Kidney tubule cell (primary cell): ENCODE measurements at places on chromosomes 6 and 20.

DNA sequence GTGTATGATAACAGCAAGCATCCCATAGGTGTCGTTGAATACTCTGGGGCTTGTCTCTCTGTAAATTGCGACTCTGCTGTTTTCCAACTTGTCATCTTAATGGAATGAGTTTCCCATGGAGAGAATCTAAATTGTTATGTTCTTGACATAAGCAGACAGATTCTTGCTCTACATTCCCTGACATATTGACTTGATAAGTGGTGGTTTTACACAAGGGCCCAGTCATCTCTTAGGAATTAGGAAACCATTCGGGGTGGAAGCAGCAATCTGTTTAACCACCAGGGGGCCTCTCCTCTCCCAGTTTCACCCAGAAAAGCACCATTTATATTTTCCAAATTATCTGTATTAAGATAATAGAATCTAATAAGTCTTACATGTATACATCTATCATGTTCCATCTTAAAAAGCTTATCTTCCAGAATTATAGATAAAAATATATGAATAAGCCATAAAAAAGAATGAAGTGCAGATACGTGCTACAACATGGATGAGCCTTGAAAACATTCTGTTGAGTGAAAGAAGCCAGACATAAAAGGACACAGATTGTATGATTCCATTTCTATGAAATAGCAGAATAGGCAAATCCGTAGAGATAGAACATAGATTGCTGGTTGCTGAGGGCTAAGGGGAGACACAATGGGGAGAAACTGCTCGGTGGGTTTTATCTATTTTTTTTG is 23.1 kb upstream of the MROH8 start:
- DNase-seq, result peak; percentile 92

DNA sequence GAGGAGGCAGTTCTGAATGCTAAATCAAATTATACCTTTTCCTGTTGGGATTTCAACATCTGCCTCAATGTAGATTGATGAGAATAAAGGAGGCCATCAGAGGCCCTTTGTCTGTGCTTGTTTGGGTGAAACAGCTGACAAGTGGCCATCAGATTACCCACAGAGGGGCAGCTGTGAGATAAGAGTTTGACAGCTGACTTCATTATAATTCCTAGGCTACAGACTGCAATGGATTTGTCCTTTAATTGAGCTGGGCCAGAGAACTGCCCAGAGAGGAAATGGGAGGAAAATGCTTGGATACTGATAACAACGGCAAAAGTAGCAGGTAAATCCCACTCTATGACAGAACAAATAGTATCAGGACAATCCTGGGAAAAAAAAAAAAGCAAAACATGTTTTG is 649.4 kb downstream of the HDGFL1 start:
- DNase-seq, result no peak

- no peak for DNase-seq
Measured at GRCh38 chr6:127533011-127533410, 13.9 kb upstream of the MTCL3 start.

- DNase-seq, result peak; percentile 35
Measured at GRCh38 chr6:104597541-104598050, 262.1 kb downstream of the HACE1 start.

GRCh38 chr6:87287251-87287650 is 35.1 kb upstream of the SMIM8 start:
- no peak for DNase-seq

DNA sequence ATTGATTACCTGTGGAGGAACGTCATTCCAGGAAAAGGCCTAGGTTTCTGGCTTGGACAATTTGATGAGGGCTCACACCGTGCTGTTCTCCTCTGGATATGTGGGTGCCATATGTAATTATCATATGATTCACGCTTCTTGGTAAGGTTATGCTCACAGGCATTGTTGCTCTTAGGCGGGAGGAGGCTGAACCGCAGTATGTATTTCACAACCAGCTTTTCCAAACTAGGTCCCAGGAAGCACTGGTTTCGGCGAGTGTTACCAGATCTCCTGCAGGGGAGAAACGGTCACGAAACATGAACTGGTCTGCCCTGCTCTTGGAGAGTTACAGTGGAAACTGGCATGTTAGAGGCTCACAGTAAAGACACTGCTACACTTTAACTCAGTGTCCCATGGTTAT is 793 bp upstream of the FAM50B start:
- no peak for DNase-seq

DNA sequence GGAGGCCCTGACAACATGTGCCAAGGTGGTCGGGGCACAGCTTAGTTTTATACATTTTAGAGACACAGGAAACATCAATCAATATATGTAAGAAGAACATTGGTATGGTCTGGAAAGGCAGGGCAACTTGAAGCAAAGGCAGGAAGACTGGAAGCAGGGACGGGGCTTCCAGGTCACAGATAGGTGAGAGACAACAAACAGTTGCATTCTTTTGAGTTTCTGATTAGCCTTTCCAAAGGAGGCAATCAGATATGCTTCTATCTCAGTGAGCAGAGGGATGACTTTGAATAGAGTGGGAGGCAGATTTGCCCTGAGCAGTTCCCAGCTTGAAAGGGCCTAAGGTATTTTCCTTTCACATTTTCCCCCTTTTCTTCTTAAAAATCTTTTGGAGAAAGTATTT is 311.0 kb upstream of the RGS17 start:
- no peak for DNase-seq

DNA sequence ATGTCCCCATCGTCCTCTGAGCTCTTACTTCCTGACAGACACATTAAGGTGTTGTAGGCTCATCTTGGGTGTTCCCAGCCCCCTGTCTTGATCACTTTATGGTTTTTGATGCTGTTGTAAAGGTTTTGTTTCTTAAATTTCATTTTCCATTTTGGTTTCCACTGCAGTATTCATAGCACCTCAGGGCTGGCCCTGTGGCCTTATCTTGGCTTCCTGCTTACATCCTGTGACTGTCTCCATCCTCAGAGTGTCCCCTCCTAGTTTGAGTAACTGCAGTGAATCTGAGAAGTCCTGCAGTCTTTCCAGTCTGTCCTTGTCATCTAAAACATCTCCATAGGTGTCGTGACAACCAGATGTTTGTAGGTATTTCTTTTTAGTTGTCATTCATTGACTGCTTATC is 50.9 kb downstream of the JARID2 start:
- DNase-seq, result no peak

DNA sequence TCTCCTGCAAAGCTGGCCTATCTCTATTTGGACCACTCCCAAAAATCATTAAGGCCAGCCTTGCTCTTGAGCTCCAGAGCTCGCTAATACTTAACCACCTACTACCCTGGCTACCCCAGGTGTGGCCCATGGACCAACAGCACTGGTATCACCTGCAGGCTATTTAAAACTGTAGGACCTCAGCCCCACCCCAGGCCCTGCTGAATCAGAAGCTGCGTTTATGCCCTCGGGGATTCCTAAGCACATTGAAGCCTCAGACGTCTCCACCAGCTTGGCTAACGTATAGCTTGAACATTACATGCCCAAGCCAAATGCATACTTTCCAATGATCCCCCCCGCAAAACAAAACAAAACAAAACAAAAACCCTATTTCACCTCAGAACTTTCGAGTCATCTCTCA is 19.7 kb upstream of the SPAG4 start:
- DNase-seq, result no peak

- no peak for DNase-seq
Measured at GRCh38 chr6:78808356-78808891, 58.9 kb upstream of the IRAK1BP1 start.

- DNase-seq, result no peak
Measured at GRCh38 chr6:167210375-167211294, 52.9 kb upstream of the GPR31 start.

DNA sequence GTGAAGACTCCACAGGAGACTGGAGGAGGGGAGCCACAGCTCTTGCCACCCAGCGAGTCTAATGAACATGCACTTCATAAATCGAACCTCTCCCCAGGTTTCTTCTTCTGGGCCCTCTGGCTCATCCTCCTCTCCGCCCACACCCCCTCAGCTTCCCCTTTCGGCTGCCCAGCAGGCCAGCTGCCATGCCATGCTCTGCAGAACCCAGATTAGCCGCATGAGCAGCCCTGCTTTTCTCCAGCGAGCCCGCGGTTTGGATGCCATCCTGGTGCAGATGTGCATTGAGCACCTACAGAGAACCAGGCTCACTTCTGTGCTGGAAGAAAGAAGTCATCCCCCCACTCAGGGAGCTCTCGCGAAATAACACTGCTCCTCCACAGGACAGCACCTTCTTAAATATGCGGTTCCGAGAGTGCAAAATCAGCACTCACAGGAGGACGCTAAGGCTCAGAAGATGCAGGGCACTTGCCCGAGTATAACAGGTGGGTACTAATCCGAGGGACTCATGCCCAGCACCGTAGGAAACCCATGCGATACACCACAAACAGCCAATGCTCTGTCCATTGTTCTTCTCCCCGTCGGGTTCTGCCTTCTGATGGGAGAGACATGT is 143.0 kb upstream of the THBS2 start:
- DNase-seq, result no peak

DNA sequence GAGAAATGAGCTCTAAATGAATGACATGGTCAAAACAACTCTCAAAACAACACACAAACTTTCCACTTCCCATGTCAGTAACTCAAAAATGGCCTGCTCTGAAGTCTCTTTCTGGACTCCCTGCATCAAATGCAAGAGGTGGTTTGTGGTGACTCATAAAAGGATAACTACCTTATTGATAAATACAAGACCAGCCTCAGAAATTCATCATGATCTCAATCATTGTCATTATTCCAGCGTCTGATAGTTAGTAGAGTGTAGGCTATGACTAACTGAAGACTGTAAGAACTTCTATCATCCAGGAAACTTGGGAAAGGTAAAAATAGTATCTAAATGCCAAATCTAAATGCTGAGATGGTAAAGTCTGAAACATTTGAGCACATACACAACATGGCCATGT is 369.4 kb downstream of the BMP2 start:
- DNase-seq, result peak; percentile 71

GRCh38 chr20:64224351-64225170 is 31.0 kb upstream of the PCMTD2 start:
- peak; percentile 94 for DNase-seq

DNA sequence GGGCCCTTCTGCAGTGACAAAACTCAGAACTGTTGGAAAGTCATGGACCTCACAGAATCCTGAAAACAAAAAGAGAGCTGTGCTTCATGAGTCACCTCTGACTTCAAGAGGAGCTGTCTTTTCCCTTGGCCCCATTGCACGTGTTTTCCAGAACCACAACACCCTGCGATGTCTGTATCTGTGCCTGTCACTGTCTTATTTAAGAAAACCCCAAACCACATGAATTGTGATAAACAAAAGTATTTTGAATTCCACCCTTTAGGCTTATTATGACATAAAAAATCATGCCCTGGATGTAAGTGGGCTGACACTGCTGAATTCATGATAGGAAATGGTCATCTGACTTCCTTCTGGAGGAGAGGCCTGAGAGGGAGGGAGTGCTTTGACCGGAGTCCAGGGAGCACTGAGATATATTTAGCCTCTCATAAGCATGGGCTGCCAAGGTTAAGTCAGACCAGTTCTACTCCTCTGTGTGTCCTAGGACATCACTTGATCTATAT is 96.4 kb upstream of the DUSP22 start:
- no peak for DNase-seq

DNA sequence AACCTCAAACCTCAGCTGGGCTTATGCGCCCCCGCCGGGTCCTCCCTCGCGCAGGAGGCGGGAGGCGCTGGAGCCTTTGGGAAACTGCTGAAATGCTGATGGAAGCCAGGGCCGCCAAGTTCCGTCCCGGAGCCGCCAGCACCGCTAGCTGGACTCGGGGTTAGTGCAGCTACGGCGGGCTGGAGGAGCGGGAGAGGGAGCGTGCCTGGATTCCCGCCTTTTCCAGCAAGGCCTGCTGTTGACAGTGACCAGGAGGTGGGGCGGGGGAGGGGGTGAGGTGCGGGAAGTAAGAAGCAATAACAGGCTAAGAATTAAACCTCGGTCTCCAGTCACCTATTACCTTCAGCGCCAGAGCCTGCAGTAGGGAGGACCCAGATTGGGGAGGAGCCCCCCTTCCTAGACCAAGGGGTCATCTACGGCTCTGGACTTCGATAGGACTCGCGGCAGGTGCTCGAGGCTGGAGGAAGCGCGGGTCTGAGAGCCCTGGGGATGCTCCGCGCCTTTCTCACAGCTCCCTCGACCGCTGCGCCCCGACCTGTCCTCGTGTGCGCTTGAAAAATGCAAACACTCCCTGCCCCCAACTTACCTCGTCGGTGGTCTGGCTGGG is 20.5 kb downstream of the COL9A1 start:
- DNase-seq, result no peak

- DNase-seq, result no peak
Measured at GRCh38 chr6:18752278-18753068, 365.3 kb downstream of the RNF144B start.

DNA sequence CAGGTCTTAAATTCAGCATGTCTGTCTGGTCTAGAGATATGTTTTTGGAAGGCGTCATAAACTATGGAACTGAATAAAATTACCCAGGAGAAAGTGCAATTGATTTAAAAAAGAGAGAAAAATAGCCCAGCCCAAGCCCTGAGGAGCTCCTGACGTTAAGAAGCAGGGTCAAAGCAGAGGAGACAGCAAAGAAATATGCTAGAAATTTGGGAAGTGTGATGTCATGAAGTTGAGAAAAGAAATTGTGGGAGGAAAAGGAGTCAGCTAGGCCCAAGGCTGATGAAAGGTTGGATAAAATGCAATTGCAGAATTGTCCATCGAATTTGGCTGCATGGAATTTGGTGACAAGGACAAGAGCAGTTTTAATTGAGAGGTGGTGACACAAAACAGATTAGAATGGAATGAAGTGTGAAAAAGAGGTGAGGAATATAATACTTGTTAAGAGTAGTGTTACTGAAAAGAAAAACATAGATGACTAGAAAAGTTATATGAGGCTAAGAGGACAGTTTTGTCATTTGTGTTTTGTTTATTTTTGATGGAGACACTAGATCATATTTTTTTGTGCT is 381.6 kb downstream of the LAMA2 start:
- no peak for DNase-seq
